ENCODE measurements at places on chromosomes 2 and 18.

- DNase-seq: no peak
These were observed 59.7 kb upstream of the GRB14 start for GRCh38 chr2:164681009-164681408.

DNA sequence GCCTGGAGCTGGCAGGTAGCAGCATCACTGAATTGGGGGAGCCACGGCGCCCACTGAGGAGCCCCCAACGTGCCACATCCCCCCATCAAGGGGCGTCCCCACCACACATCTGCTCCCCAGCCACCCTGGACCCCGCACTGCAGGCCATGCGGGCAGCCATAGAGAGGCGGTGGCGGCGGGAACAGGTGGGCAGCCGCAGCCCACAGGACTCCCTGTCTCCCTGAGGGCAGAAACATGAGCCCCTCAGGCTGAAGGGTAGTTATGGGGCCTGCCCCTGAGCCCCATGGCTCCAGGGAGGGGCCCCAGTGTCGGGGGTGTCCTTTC is 26.6 kb downstream of the CROCC2 start:
- DNase-seq: no peak

DNA sequence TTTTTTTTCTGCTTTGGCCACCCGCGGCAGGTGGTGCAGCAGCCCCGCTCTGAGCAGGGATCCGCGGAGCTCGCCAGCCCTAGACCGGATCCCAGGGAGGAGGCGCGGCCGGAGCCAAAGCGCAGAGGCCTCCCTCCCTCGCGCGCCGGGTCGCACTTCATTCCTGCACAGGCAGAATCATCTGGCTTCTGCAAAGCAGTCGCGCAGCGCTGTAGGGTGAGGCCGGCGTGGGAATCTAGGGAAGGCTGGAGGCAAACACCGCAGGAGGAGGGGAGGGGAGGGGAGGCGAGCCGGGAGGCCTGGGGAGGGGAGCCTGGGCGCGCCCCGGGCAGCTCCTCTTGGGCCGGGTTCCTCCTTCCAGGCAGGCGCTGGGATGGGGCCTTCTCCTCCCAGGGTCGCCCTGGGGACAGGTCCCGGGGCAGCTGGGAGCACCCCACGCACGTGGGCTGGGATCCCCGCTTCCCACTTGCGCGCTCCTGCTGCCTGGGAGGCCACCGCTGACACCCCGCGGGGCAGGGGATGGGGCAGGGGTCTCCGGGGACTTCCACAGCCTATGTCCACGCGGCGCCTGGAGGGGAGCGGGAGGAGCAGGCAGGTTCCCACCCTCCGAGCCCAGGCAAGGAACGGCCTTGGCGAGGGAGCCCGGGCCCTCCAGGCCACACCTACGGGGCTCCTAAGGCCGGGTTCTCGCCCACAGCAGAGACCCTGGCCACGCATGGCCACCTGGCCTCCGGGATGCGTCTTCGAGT is 45.0 kb downstream of the MBP start:
- no peak for DNase-seq

DNA sequence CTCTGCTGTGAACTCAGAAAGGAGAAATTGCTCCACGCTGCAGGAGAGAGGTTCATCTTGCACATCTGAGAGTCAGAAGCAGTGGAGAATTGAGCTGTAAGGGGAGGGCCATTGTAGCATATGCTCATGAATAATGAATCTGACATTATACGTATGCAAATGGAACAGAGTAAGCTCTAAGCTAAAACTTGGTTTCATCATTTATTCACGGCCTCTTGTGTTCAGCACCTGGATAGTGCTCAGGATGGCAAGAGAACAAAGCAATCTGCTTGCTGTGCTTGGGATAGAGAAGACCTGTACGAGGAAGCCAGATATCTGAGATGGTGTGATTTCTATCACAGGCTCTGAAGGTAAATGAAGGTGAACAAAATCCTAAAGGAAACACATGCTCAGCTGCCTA is 87.9 kb upstream of the GCFC2 start:
- no peak for DNase-seq

DNA sequence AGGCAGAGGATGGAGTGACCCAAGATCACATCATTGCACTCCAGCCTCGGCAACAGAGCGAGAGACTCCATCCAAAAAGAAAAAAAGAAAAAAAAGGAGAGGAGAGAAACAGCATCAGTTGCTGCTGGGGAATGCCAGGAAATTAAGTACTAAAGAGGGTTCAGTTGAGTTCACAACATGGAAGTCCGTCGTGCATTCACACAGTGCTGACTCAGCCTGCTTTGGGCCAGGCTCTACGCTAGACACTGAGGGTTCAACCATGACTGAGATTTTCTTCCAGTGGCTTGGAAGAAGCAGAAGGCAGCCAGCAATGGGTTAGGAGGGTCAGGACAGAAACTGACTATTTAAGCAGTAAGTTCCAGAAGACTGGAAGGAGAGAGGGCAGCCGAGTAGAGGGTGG is 108.8 kb downstream of the FMNL2 start:
- DNase-seq: no peak

GRCh38 chr2:191152482-191153240 is 1.9 kb upstream of the STAT4 start:
- DNase-seq: no peak

DNA sequence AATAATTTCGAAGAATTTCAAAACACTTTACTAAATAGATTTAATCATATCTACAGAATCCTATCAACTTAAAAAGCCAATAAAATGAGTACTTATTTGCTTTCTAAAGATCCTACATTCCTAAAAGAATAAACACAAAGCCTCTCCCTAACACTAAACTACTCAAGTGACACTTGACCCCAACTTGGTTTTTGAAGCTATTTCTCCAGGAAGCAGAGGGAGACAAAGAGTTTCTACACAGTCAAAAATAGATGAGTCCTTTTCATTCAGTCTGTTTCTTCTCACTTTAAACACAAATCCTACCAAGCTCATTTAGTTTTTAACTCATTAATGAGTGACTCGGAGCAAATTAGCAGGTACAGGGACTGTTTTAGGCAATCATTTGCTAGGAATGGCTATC is 2.1 kb downstream of the ATL2 start:
- DNase-seq: no peak

- DNase-seq: no peak
These were observed 32.2 kb downstream of the KIF1A start for GRCh38 chr2:240787521-240788472.

- DNase-seq: no peak
These were observed 690.7 kb downstream of the KCNJ3 start for GRCh38 chr2:155389224-155389623.

DNA sequence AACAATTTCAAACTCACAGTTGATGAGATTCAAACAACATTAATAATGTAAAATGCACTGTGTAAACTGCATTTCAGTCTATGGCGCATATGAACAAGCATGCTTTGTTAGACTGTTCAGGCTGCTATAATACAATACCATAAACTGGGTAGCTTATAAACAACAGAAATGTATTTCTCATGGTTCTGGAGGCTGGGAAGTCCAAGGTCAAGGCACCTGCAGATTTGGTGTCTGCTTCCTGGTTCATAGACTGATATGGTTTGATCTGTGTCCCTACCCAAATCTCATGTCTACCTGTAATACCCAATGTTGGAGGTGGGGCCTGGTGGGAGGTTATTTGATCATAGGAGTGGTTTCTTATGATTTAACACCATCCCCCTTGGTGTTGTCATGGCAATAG is 148.1 kb upstream of the SERPINE2 start:
- no peak for DNase-seq

GRCh38 chr2:88011011-88011410 is 5.3 kb downstream of the RNU2-63P start:
- peak; percentile 88 for DNase-seq

GRCh38 chr2:129800686-129801085 is 178.8 kb upstream of the RAB6C start:
- DNase-seq: no peak

- no peak for DNase-seq
These were observed 479.4 kb downstream of the METTL4 start for GRCh38 chr18:2091937-2092336.

GRCh38 chr2:43212931-43213330 is 13.5 kb downstream of the ZFP36L2 start:
- DNase-seq: peak; percentile 57

- DNase-seq: peak; percentile 42
These were observed 158.4 kb downstream of the SETBP1 start for GRCh38 chr18:44838971-44839666.

GRCh38 chr2:128282976-128283810 is 35.5 kb downstream of the HS6ST1 start:
- no peak for DNase-seq

GRCh38 chr2:42249887-42250286 is 80.7 kb downstream of the EML4 start:
- DNase-seq: no peak

DNA sequence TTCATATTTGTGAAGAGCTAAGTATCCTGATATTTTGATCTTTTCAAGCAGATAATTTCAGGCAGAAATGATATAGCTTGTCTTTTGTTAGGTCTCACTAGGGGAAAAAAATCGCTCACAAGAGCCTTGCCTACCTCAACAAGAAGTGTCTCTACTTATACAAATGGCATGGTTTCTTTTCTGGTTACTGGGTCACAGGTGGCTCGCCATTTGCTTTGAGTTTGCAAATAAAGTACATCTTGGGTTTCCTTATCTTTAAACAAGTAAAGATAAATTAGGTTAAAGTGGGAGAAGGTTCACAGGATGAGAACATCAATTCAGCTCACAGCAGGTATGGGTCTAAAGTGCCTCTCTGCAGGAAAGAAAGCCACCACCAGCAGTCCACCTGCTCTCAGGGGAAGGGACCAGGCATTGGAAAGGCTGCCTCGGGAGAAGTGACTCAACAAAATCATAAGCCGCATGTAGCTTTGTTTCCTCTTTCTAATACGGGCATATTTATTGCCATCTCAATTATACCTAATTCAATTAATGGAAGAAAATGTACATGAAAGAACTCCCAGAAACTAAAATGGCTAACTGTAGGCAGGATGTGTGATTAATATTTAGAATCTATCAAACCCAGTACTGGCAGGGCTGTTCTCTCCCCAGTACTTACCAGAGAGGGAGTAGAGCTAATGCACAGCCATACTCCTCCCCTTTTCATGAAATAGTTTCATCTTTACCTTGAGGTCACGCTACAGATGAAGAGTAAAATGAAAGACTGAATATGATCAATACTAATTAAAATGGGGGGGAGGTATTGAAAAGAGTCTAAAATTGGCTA is 28.3 kb downstream of the CDC42EP3 start:
- no peak for DNase-seq

- no peak for DNase-seq
These were observed 1149.1 kb upstream of the NRXN1 start for GRCh38 chr2:52181080-52181479.

GRCh38 chr2:67954093-67954748 is 108.6 kb downstream of the C1D start:
- no peak for DNase-seq

- no peak for DNase-seq
These were observed 7.7 kb upstream of the NBAS start for GRCh38 chr2:15568874-15569273.

DNA sequence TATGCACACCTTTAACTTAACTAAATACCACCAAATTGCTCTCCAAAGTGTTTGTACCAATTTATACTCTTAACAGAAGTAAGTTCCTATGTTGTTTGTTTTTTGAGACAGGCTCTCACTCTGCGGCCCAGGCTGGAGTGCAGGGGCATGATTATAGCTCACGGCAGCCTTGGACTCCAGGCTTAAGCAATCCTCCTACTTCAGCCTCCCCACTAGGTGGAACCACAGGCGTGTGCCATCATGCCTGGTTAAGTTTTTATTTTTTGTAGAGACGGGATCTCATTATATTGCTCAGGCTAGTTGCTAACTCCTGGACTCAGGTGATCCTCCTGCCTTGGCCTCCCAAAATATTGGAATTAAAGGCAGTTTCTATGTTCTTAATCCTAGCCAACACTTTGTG is 13.1 kb upstream of the NAB1 start:
- no peak for DNase-seq

GRCh38 chr2:11093467-11093866 is 61.8 kb upstream of the SLC66A3 start:
- DNase-seq: no peak

GRCh38 chr2:80547344-80547743 is 242.8 kb upstream of the LRRTM1 start:
- DNase-seq: no peak

GRCh38 chr2:43013821-43014345 is 212.5 kb downstream of the ZFP36L2 start:
- no peak for DNase-seq

- no peak for DNase-seq
These were observed 17.4 kb upstream of the LRATD1 start for GRCh38 chr2:14615121-14615520.

DNA sequence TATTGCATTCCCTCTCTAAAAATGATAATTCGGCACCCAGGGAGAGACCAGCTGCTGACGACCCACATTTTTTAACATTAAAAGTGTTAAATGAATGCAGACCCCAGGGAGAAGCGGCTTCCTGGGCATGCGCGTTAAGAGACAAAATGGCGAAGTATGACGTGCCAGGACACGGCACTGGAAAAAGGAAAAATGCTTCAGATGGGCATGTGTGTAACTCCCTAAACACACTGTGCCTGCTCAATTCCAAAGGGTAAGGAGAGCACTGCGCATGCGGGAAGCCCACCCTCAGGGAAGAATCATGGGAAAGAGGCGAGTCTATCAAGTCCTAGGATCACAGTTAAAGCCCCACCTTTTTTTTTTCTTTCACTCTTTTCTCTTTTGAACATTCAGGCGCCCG is 58.1 kb downstream of the CYP26B1 start:
- DNase-seq: no peak

DNA sequence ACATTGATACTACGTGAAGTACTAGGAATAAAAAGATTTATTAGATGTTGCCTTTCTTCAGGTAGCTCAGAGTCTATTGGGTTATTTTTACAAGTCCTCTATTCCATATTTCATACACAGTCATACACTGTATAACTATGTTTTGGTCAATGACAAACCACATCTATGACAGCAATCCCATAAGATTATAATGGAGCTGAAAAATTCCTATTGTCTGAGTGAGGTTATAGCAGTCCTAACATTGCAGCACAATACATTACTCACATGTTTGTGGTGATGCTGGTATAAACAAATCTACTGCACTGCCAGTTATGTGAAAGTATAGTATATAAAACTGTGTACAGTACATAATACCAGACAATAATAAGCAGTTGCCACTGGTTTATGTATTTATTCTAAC is 595.1 kb downstream of the MBD2 start:
- DNase-seq: no peak

- DNase-seq: no peak
These were observed 5.9 kb downstream of the RIOK3 start for GRCh38 chr18:23458830-23459529.

DNA sequence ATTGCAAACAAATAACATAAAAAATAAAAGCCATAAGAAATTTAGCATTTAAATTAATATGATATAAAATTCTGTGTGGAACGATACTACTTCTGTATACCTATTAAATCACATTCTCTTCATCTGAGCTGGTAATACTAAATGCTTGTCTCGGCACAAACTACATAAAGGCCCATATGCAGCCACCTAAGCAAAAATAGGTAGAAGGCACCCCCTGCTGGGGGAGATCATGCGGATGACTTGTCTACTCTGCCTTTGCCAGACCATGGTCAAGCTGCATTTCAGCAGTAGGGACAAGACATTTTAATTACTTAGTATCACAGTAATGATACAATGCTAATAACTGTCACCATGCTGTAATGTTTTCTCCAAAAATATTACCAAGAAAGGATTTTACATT is 108.0 kb downstream of the CDH19 start:
- DNase-seq: peak; percentile 64

- DNase-seq: no peak
These were observed 595.8 kb downstream of the STK39 start for GRCh38 chr2:167651406-167652151.

- no peak for DNase-seq
These were observed 191.0 kb upstream of the FN1 start for GRCh38 chr2:215626812-215627281.

GRCh38 chr2:41495050-41495449 is 552.8 kb upstream of the PKDCC start:
- DNase-seq: no peak

- DNase-seq: no peak
These were observed 1589.9 kb upstream of the DDX18 start for GRCh38 chr2:116224610-116225009.

All from globus pallidus (tissue), 1 donor.